H1 (cell line): ENCODE measurements at places on chromosomes 1 and 21. TPM values are rescaled to one million over a fixed set of nuclear protein-coding genes. Genes with fewer than 3 reads are reported as not detected.

DNA sequence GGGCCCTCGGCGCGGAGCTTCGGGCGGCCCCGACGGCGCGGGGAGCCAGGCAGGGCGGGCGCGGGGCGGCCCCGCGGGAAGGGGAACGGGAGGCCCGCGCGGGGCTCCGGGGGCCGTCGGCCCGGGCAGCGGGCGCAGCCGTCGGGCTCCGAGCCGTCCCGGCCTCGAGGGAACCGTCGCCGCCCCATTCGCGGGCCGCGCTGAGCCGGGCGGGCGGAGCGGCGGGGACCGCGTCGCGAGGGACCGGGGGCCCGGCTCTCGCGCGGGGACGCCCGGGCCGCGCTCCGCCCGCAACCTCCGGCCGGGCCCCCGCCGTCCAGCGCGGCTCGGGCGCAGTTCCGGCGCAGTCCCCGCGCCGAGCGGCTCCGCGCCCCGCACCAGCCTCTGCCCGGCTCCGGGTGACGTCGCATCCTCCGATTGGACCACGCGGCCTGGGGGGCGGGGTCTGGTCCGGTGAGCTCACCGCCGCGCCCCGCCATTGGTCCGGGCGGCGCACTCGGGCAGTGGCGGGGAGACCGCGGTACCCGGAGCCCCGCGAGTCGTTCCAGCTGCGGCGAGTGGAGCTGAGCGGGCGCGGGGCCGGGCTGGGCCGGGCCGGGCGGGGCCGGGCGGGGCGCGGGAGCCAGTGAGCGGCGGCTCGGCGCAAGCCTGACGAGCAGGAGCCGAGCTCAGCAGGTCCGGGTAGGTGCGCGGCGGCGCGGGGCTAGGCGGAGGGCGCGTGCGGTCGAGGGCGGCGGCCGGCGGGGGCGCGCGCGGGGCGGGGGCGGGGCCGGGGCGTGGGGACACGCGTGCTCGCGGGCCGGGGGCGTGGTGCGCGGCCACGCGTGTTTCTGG is 66.7 kb upstream of the VAMP3 start:
- peak; percentile 75 for DNase-seq
- H3K27me3 ChIP-seq = peaks cover 17% of the 10 kb centered on the region

- no peaks in the 10 kb centered on the region for H3K27me3 ChIP-seq
- H3K27ac ChIP-seq = no peak overlapping the region
- DNase-seq = no peak
- H3K36me3 ChIP-seq = no peaks in the 10 kb centered on the region
- no peak overlapping the region for H3K4me3 ChIP-seq
Observed at GRCh38 chr1:204896787-204897469, 26.3 kb downstream of the NFASC start.

GRCh38 chr1:210482945-210483617 is 154.4 kb downstream of the HHAT start:
- H3K27me3 ChIP-seq = no peaks in the 10 kb centered on the region
- no peaks in the 10 kb centered on the region for H3K4me1 ChIP-seq
- H3K36me3 ChIP-seq = no peaks in the 10 kb centered on the region
- DNase-seq = no peak
- no peak overlapping the region for H3K27ac ChIP-seq

DNA sequence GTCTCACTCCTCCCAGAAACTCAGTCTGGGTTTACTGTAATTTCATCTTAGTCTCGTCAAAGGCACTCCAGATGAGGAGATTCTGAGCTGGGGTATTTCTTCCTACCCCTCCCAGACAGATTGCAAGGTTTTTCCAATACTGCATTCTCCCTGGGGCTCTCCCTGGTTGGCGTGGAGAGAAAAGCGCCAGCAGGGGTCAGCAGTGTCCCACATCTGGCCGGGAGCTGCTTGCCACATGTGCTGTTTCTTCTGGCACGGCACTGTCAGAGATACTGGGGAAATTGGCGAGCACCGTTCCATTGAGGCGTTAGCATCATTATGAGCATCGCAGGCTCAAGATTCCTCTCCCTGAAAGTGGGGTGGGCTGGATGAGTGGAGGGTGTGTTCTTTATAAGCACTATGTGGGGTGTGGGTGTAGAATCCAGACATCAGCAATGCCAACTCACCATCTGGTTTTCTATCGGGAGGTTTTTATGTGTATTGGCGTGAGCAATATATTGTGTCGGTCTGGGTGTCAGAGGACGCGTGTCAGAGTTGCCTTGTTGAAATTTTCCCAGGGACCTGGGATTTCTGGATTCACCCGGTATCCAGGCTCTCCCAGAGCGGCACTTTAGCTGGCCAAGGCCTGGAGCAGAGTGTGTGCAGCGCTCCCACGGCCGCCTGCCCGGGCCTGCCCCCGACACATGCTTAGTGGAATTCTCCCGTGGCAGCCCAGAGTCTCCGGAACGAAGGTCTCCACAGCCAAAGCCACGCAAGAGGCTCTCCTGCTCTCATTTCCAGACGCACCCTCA is 8.0 kb upstream of the NAV1 start:
- no peak for DNase-seq
- no peak overlapping the region for H3K4me3 ChIP-seq
- no peaks in the 10 kb centered on the region for H3K27me3 ChIP-seq
- no peak overlapping the region for H3K27ac ChIP-seq
- peaks cover 4% of the 10 kb centered on the region; the same call in 1 of the 2 replicates for H3K4me1 ChIP-seq

GRCh38 chr1:16446116-16446515 is 5.6 kb downstream of the NECAP2 start:
- H3K27me3 ChIP-seq = 0 out of 2 replicates have a peak, but pooled peaks cover 3% of the 10 kb centered on the region
- no peaks in the 10 kb centered on the region for H3K4me1 ChIP-seq
- H3K27ac ChIP-seq = no peak overlapping the region
- peaks cover 44% of the 10 kb centered on the region for H3K36me3 ChIP-seq

DNA sequence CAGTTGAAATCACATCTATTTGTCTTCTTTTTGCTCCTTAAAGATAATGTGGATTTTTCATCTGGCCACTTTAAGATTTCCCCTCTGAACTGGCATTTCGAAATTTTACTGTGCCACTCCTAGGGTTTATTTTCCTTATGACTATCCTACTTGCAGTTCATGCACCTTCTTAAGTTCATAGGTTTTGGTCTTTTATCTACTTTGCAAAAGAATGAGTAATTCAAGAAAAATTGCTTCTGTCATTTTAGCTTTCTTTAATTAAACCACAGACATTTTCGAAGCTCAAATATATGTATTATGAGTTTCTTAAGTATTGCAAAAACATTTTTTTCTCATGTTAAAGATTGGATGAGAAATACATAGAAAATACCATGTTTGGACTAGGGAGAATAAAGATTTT is 1244.8 kb upstream of the TMPRSS15 start:
- H3K27me3 ChIP-seq = no peaks in the 10 kb centered on the region
- no peak overlapping the region for H3K27ac ChIP-seq
- H3K4me3 ChIP-seq = no peak overlapping the region
- H3K4me1 ChIP-seq = no peaks in the 10 kb centered on the region

- no peaks in the 10 kb centered on the region for H3K27me3 ChIP-seq
- no peak overlapping the region for H3K4me3 ChIP-seq
- DNase-seq = no peak
- H3K36me3 ChIP-seq = no peaks in the 10 kb centered on the region
- H3K4me1 ChIP-seq = peaks cover 7% of the 10 kb centered on the region
Observed at GRCh38 chr1:225592362-225593025, 60.4 kb downstream of the ENAH start.

GRCh38 chr1:54252371-54252936 is 52.5 kb downstream of the MRPL37 start:
- no peaks in the 10 kb centered on the region for H3K27me3 ChIP-seq
- no peak overlapping the region for H3K27ac ChIP-seq
- no peak for DNase-seq
- H3K36me3 ChIP-seq = peaks cover 6% of the 10 kb centered on the region
- no peaks in the 10 kb centered on the region; the same call in none of the 2 replicates for H3K4me1 ChIP-seq

KCND3 gene
- 0.48 and 0.61 TPM in 2 replicates for total RNA-seq

DNA sequence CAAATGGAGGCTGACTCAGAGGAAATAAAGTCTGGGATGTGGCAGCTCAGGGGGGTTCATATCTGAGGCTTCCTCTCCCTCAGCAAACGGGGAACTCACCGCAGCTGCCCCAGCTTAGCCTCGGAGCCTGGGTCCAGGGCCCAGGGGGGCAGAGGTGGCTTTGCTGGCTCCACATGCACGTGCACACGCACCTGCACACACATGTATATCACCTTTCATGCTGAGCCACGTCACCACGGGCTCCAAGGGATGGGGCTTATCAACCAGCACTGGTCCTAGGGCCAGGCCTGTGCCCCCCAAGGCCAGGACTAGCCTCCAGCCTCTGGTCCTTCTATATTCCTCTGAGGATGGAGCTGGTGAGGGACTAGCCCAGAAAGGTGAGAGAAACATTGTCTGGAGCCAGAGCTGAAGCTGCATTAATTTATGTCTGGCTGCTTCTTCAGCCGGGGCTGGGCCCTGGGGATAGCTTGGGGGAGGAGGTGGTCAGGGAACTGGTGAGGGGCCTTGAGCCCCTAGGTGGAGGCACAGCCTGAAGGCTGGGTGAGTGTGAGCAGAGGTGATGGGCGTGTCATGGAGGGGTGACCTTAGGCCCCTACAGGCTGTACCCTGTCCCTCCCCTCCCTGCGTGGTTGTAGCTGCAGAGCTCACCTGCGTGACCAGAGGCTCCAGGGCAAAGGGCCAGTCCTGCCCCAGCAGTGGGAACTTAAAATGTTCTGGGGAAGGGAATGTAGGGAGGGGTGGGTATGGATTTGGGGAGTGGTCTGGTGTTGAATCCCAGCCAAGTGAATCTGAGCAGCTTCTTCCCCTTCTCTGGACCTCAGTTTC is 520.8 kb downstream of the PTPRU start:
- no peak overlapping the region for H3K27ac ChIP-seq
- H3K27me3 ChIP-seq = no peaks in the 10 kb centered on the region
- H3K4me3 ChIP-seq = no peak overlapping the region
- no peaks in the 10 kb centered on the region for H3K4me1 ChIP-seq

- H3K27me3 ChIP-seq = no peaks in the 10 kb centered on the region
- H3K4me3 ChIP-seq = no peak overlapping the region
- no peaks in the 10 kb centered on the region for H3K36me3 ChIP-seq
- no peaks in the 10 kb centered on the region for H3K4me1 ChIP-seq
- no peak overlapping the region for H3K27ac ChIP-seq
- DNase-seq = no peak
Observed at GRCh38 chr1:15122331-15122730, 31.2 kb upstream of the TMEM51 start.

DNA sequence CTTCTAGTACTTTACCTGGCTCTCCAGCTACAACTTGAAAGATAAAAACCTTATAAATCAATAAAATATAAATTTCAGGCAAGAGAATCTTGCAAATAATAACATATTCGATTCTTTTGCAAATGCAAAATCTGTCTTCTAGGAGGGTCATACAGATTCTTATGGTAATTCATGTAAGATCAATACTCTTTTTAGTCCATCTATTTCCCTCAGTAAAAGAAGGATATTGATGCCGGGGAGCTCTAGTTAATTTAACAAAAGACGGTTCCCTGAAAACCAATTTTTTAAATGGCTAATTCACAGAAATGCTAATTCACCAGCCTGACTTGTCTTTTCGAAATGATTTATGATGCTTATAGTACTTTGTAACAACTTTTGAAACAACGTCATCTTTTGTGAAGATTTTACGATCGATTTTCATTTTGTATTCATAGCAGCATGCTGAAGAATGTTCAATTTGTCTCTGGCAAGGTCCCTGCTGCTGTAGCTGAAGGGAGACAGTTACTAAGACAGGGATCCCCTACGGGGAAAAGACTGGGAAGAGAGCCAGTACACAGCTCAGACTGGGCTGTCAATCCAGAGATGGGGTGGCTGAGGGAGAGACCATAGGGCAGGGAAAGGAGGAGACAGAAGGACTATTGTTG is 90.6 kb upstream of the SPAG17 start:
- H3K4me3 ChIP-seq = no peak overlapping the region
- H3K27me3 ChIP-seq = no peaks in the 10 kb centered on the region
- H3K36me3 ChIP-seq = no peaks in the 10 kb centered on the region
- no peak for DNase-seq
- no peak overlapping the region for H3K27ac ChIP-seq

- H3K36me3 ChIP-seq = no peaks in the 10 kb centered on the region
- H3K4me1 ChIP-seq = peaks cover 5% of the 10 kb centered on the region
- H3K27ac ChIP-seq = no peak overlapping the region
- DNase-seq = peak; percentile 29
Observed at GRCh38 chr1:177948336-177948972, 21.4 kb downstream of the SEC16B start.

ACOT11 gene
- total RNA-seq = 3.5 and 3.8 TPM in 2 replicates

DNA sequence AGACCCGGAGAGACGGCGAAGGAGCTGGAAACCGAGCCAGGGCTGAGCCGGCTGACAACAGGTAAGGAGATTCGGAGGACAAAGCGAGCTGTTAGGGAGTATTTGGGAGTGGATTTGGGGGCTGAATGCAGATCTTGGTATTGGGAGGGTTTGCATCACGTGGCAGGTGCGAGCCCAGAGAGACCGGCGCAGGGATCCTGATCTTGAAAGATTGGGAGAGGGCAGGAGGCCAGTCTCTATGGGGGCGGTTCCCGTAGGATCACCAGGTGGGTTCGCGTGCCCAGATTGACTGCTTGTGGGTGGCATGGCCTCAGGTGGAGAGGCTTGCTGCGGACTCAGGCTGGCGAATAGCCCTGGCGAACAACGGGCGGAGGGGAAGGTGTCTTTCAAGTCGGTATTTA is 204 bp downstream of the CIART start:
- DNase-seq = no peak
- H3K36me3 ChIP-seq = peaks cover 19% of the 10 kb centered on the region
- peaks cover 2% of the 10 kb centered on the region; the same call in 1 of the 2 replicates for H3K4me1 ChIP-seq
- peak overlapping the region; percentile 54; the same call in 1 of the 2 replicates for H3K27ac ChIP-seq

LIPI gene
- not detected in 2 replicates for total RNA-seq

GRCh38 chr1:19232524-19232846 is 18.8 kb downstream of the EMC1 start:
- no peaks in the 10 kb centered on the region for H3K27me3 ChIP-seq
- peaks cover 57% of the 10 kb centered on the region for H3K36me3 ChIP-seq
- H3K27ac ChIP-seq = no peak overlapping the region
- H3K4me3 ChIP-seq = no peak overlapping the region
- DNase-seq = no peak
- no peaks in the 10 kb centered on the region for H3K4me1 ChIP-seq

DNALI1 gene
- total RNA-seq = 9.5 and 11.3 TPM in 2 replicates

MAP1LC3C gene
- 1.7 and 2.1 TPM in 2 replicates for total RNA-seq

DNA sequence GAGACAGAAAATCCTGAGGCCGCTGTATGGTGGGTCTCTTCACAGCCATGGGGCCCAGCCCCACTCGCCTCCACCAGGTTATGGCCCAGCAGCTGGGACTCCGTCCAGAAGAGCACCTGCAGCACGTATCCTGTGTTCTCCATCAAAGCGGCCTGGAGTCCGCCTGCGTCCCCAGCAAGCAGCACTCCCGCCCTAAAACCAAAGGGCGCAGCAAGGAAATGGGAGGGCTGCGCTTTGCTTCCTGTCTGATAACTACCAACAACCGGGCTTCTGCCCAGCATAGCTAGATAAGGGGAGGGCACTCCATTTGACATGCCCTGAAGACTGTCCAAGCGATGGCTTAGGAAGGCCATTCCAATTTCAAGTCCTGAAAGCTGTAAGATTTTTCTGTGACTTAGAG is 119.9 kb downstream of the KCNJ15 start:
- H3K4me1 ChIP-seq = no peaks in the 10 kb centered on the region
- H3K27me3 ChIP-seq = no peaks in the 10 kb centered on the region
- no peak overlapping the region for H3K4me3 ChIP-seq
- no peaks in the 10 kb centered on the region for H3K36me3 ChIP-seq
- no peak for DNase-seq

FCRL6 gene
- not detected in 2 replicates for total RNA-seq

PGLYRP4 gene
- not detected in 2 replicates for total RNA-seq

PIGM gene
- total RNA-seq = 5.1 and 5.4 TPM in 2 replicates

GRCh38 chr1:230865062-230865817 is 3.1 kb downstream of the C1orf198 start:
- DNase-seq = no peak
- H3K4me3 ChIP-seq = no peak overlapping the region
- H3K36me3 ChIP-seq = no peaks in the 10 kb centered on the region
- no peaks in the 10 kb centered on the region for H3K27me3 ChIP-seq
- no peak overlapping the region for H3K27ac ChIP-seq
